ENCODE measurements at places on chromosomes 11 and 22.

DNA sequence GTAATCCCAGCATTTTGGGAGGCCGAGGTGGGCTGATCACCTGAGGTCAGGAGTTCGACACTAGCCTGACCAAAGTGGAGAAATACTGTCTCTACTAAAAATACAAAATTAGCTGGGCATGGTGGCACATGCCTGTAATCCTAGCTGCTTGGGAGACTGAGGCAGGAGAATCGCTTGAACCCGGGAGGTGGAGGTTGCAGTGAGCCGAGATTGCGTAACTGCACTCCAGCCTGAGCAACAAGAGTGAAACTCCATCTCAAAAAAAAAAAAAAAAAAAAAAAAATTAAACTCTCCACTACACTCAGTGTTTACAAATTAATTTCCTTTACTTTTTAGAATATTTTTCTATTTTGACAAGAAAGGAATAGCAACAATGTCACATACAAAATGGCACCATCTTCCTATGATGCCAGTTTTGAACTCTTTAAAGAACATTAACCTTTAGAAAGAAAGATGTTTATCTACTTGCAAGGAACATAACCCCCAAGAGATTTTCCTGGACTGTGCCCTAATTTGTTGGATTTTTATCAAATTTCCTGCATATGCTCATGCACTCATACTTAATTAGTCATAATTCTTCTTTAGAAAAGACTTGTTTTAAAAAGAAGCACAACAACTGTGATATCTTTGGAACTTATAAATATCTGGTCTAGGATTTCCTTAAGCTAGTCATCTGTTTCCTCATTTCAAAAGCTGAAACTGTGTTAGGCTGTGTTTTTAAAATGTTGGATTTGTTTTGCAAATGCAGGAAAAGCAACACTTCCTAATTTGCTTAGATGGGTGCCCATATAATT lies 22.6 kb upstream of the HIPK3 start:
- DNase-seq: no peak

DNA sequence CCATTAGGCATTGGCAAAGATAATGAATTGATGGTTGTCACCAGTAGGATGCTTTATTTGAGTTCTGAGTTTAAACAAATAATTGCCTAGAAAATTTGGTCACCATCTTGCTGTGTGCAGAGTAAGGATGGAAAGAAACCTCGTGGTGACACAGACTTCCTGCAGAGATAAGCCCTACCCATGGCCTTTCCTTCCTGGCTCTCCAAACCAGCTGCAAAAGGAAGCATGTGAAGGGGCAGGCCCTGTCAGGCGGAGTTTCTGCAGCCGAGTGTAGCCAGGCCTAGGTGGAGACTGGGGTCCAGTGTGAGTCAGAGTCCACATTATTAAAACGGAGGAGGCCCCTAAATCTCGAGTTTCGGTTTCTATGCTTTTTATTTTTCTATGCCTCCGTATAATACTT lies 83.1 kb upstream of the ADSL start:
- no peak for DNase-seq

DNA sequence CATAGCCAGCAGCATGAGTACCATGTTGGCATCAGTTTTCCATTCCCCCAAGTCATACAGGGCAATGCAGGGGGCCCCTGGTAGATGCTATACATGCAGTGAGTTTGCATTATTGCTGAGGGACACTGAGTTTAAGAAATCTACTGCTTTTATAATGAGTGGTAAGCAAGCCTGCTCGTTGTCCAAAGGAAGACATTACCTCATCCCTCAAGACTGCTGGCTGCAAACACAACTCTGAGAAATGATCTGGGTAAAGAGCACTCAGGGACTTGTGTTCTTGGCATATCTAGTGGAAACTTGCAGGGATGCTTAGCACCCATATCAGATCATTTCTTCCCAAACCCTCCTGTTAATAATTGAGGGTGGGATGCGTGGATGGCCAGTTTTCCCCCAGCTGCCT lies 77.9 kb downstream of the CWC15 start:
- no peak for DNase-seq

DNA sequence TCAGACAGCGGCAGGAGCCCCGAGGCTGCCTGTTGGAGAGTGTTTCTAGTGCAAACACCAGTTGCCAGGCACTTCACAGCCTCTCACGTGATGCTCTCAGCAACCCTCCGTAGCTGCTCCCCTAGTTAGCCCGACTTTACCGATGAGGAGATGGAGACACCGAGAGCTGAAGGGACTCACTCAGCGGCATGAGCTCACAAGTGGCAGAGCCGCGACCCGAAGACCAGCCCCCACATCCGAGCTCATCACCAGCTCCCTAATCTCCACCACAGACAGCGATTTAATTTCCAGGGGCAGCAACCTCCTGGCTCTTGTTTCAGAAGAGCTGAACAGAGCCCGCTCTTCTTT lies 28.7 kb upstream of the RTL6 start:
- no peak for DNase-seq

DNA sequence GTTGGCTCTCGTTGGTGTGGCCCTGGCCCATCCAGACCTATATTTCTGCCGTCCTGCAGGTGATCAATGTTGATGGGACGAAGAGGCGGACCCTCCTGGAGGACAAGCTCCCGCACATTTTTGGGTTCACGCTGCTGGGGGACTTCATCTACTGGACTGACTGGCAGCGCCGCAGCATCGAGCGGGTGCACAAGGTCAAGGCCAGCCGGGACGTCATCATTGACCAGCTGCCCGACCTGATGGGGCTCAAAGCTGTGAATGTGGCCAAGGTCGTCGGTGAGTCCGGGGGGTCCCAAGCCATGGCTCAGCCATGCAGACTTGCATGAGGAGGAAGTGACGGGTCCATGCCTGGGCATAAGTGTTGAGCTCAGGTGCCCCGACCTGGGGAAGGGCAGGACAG lies 57.1 kb upstream of the PPP6R3 start:
- DNase-seq: no peak

DNA sequence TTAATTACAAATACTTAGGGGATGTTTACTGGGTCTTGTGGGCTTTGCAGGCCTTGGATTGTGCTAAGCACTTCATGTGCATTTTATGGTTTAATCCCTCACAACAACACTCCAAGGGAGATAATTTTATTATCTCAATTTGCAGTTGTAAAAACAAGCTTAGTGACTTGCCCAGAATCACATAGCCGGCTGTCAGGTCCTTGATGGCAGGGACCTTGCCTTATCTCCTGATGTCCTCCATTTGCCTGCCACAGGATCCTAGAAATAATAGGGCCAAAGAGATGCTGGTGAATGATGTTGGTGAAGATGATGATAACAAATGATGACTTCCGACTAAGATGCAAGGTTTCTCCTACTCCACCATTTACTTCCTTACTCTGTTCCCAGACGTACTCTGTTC lies 385.4 kb downstream of the TMEM135 start:
- DNase-seq: no peak

- no peak for DNase-seq
Observed at GRCh38 chr22:40332319-40332781, 13.9 kb upstream of the ADSL start.

DNA sequence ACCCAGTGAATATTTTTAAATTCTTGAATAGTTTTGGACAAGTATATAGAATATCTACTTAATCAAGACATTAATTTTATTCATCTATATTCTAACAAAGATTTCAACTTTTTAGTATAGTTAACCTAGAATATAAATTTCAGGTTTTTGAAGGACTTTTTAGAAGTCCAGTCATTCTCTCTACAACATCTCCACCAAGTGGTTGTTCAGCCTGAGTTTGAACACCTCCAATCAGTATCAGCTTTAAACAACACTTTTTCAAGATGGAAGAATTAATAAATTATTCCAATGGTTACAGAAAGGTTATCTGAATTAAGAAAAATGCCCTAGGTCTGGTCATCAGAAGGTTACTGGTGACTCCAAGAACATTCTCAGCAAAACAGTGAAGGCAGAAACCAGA lies 31.8 kb downstream of the EIF3M start:
- no peak for DNase-seq

DNA sequence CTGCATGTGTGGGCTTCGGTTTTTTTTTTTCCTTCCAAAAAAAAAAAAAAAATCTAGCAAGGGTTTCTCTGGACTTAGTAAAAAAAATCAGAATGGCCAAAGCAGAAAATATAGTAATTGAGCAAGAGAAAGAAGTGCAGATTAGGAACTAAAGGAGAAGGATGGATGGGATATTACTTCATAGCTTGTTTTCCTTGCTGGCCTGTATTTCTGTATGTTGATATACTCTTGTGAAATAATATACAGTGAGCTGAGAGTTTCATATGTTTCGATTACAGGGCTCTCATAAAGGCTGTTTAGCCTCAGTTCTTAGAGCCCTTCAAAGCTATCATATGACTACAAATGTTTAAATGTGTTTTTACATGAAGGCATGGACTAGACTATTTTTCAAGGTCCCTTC lies 34.3 kb upstream of the NFRKB start:
- DNase-seq: no peak

GRCh38 chr11:130808541-130808940 lies 107.7 kb downstream of the SNX19 start:
- no peak for DNase-seq

DNA sequence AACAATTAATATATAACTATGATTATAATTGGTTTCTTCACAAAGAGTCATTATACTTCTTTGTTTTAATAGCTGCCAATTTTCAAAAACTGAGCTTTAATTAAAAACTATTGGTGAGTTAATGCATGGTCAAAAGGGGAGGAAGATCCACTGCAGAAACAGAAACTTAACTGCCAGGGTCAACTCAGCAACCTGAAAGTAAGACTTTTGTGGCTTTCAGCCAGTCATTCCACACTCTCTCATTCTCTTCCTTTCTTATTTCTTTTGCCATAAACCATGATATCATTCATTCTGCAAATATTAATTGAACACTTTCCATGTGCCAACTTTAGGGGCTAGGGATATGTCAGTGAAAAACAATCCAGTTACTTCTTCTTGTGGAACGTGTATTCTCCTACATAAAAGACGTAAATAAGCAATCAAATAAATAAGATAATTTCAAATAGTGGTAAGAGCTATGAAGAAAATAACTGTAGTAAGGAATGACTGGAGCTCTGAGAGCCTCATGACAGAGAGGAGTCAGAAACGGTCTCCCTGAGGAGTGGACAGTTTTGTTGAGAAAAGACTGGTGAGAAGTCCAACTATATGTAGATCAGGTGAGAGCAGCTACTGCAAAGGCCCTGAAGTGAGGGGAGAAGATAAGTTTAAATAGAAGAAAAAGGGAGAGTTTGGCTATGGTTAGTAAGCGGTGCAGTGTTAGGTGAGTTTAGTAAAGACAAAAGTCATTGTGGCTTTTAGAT lies 130.5 kb downstream of the GRIA4 start:
- DNase-seq: no peak

- DNase-seq: no peak
Observed at GRCh38 chr22:50360578-50360977, 17.5 kb downstream of the PPP6R2 start.

DNA sequence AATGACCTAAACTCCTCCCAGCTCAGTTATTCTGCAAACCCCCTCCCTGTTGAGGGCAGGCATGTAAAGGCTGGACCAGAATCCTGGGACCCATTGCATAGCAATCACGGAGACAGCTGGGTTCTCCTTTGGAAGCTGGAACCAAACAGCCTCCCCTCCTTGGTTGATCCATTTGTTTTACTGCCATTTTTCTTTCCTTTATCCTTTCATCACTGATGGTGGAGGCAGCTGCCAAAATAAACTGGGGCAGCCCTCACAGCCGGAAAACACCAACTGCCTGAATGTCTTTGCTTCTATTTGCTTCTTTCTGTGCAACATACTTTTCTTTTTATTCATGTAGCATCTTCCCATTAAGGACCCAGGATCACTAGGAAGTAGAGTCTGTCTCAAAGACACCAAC lies 150.0 kb upstream of the SYT13 start:
- no peak for DNase-seq

GRCh38 chr11:103170865-103171264 lies 61.6 kb downstream of the DYNC2H1 start:
- no peak for DNase-seq

GRCh38 chr11:124766156-124766555 lies 4.1 kb upstream of the ESAM start:
- no peak for DNase-seq

- DNase-seq: no peak
Observed at GRCh38 chr22:31957970-31958594, 13.7 kb downstream of the YWHAH start.

- DNase-seq: no peak
Observed at GRCh38 chr11:114598461-114598860, 2.9 kb upstream of the NXPE4 start.

DNA sequence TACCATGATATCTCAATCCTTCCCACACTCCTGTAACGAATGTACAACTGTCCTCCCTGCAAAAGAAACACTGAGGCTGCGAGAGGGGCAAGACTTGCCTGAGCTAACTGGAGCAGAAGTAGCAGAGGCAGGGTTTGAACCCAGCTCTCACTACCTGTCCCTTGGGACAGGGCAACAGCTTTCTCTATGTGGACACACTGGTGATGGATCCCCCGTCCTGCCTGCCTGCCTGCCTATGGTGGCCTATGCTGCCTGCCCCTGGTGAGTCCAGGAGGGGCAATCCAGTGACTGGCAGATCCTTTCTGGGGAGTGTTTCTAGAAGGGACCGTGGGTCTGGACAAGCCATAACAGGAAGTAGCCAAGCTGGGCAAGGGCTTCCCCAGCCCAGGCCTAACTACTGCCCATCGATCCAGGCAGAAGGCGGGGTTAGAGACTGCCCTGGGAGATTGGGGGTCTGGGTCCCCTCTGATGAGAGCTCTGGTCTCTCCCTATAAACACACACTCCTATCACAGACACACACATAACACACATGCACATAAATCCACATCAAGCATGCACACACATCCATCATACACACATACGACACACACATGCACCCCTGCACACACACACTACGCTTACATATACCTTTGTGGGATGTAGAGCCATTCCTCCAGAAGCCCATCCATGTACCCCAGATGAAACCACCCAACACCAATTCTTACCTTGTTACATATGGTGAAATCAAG lies 1.1 kb upstream of the EMID1 start:
- DNase-seq: no peak

GRCh38 chr11:10663365-10663764 lies 30.2 kb downstream of the IRAG1 start:
- no peak for DNase-seq

- DNase-seq: peak; percentile 59
Observed at GRCh38 chr11:117180661-117181585, 2.4 kb downstream of the SIDT2 start.

DNA sequence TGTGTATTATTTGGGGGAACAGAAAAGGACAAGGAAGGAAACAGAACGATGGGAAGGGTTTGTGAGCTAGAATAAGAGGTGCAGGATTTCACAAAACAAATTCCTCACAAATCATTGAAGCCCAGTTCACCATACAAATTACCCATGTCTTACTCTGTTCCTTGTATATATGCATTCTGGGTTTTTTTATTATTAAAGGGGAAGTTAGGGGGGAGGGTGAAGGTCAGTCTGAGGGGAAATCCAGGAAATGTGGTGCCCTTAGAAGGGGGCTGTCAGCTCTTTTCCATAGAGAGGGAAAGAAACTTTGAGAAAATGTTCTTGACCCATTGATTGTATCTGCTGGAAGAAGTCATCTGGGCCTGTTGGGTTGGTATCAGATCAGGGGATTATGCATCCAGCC lies 90.8 kb downstream of the RNF169 start:
- no peak for DNase-seq

GRCh38 chr11:17001806-17002205 lies 12.4 kb downstream of the PLEKHA7 start:
- no peak for DNase-seq

- peak; percentile 21 for DNase-seq
Observed at GRCh38 chr22:46537225-46537945, at the start of gene CELSR1. TSS of gene CELSR1 (minus strand) at chr22:46537620. CDS start at chr22:46537170, 450 bp downstream.

GRCh38 chr11:128708660-128709059 lies 14.8 kb downstream of the FLI1 start:
- DNase-seq: no peak

Measured in activated naive CD4-positive, alpha-beta T cell treated with anti-CD3 and anti-CD28 coated beads, Interleukin-2, amount 50 U/mL, for 16 hours (primary cell).